ENCODE measurements at places on chromosomes 11 and 22. TPM values are rescaled to one million over a fixed set of nuclear protein-coding genes. Genes with fewer than 3 reads are reported as not detected.

- no peak for DNase-seq
These were observed 41.9 kb downstream of the MED15 start for GRCh38 chr22:20549232-20549841.

GRCh38 chr11:77081976-77082836 is 15.4 kb downstream of the CAPN5 start:
- DNase-seq = peak; percentile 10

DNA sequence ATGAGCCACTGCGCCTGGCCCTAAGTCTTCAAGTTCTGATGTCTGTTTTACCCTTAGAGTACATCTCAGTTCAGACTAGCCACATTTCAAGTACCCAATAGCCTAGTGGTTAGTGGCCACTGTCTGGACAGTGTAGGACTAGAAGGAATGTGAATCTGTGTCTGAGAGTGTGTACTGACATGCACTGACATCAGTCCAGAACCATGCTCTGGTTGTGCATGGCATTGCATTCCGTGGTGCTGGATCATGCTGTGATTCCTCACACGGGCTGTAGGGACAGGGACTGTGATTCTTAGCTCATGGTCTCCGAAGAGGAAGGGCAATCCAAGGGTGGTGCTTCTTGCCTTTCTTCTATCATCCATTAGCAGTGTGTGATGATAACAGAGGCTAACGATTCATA is 41.1 kb downstream of the AMOTL1 start:
- no peak for DNase-seq

Gene POGLUT3
- 44.2 TPM for total RNA-seq

DNA sequence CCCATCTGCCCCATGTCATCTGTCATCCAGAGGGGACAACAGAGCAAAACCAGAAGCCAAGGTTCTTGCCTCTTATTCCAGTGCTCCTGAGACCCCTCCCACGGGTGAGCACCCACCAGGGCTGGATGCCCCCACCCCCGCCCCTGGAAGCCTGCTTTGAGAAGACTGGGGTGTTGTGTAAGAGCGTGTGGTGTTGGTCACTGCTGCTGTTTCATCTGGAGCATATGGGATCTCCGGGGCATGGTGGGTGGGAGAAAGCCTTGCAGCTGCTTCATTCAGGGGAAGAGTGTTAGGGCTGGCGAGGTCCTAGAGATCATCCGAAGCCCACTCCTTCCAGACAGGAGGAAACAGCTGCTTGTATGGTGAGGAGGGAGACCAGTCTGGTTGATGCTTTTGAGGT is 54.1 kb downstream of the CHRDL2 start:
- DNase-seq = no peak

DNA sequence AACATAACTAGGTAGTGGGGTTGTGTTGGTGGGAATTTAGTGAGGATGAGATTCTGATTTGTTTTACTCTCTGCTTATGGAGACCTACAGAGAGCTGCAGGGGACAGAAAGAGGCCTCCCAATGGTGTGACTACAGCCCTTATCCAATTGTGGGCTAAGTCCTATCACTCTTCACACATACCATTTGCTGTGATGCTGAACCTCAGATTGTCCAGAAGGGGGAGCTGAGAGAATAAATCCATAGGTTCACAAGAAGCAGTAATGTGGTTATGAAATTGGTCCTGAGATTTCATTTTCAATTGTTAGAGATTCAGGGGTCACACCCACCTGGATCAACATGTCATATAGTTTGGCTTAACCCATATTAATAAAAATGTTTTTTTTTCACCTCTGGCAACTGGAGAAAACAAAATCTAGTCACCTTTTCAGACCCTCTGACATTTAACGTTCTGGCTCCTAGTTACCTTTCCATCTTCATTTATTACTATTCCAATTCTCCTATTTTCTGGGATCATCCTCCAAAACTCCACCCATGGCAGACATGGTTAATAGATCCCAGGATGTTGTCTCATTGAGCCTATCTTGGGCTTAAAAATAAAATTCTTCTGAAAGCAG is 53.3 kb upstream of the PTPN5 start:
- DNase-seq = no peak

- DNase-seq = no peak
These were observed 504.3 kb downstream of the FAM181B start for GRCh38 chr11:82229341-82229740.

DNA sequence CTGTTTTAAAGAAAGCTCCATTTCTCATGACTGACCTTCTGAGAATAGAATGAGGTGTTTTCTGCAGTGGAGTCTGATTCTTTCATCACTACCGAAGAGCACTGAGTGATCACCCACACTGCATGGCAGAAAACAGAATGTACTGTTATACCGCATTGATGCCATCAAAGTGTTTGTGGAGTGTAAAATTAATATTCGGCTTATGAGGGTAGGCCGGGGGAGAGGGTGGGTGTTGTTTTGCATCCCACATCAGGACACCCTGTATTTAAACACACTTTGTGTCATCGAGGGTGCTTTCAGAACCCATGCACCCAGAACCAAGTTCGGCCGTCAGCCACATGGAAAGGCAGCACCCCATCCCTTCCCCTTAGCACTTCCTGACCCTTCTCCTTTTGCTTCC is 41.3 kb upstream of the ETS1 start:
- DNase-seq = no peak

Gene CCDC83
- not detected for total RNA-seq

- DNase-seq = no peak
These were observed 3.4 kb downstream of the TIGD3 start for GRCh38 chr11:65357856-65358356.

GRCh38 chr11:7332962-7333361 is 81.3 kb downstream of the SYT9 start:
- DNase-seq = no peak

DNA sequence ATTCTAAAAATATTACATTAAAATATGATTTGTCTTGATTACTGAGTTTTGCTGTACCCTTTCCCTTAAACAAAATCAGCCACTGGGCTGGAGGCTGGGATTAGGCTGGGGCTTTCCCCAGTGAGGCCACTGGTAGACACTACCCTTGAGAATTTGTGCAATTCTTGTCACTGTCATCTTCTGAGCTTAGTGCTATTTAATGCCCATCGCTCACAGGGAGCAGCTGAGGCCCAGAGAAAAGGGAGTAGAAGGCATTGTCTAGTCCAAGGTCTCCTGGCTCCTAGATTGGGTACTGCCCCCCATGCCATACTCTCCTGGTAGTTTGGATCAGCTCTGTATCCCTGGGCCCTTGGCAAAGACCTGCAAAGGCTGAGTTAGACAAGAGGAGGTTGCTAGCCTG is 6.7 kb downstream of the CHRM1 start:
- DNase-seq = no peak

- DNase-seq = no peak
These were observed 2.1 kb downstream of the FADD start for GRCh38 chr11:70205049-70205725.

Gene CDHR5
- not detected for total RNA-seq

- no peak for DNase-seq
These were observed 91.7 kb upstream of the ANO1 start for GRCh38 chr11:69986440-69986787.

- no peak for DNase-seq
These were observed 765 bp downstream of the ZFPL1 start for GRCh38 chr11:65084598-65085375.

DNA sequence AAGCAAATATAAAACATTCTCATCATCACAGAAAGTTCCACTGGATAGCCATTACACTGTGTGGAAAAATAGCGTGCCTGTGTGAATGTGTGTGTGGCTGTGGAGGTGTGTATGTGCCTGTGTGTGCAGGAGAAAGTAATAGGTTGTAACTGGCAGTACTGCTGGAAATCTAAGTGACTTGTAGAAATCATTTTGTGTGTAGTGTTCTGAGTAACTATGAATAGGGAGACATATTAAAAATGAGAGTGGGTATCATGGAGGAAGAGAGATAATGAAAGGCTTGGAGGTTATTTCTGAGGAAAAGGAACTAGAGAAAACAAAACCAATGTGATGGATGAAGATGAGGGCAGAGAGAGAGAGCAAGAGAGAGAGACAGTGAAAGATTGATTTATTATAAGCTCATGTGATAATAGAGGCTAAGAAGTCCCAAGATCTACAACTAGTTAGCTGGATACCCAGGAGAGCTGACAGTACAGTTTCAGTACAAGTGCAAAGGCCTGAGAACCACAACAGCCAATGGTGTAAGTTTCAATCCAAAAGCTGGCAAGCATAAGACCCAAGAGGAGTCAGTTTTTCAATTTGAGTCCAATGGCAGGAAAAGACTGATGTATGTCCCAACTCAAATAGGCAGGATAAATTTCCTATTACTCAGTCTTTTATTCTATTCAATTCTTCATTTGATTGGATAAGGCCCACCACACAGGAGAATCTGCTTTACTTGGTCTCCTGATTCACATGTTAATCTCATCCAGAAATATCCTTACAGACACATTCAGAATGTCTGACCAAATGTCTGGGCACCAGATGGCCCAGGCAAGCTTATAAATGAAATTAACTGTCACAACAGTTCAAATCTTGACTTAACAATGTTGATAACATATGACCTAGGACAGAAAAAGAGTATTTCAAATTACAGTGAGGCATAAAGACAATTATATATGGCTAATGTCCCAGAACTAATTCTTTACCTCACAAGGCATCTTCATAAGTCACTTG is 14.9 kb downstream of the KBTBD3 start:
- no peak for DNase-seq

GRCh38 chr22:19130959-19131684 is at the start of gene TSSK2:
Gene TSSK2 (plus strand): TSS chr22:19131308. CDS start chr22:19131400, 92 bp downstream.
- DNase-seq = no peak

- no peak for DNase-seq
These were observed 59.1 kb downstream of the ST3GAL4 start for GRCh38 chr11:126414615-126415014.

- DNase-seq = no peak
These were observed 606.8 kb downstream of the NTM start for GRCh38 chr11:131977231-131977630.

Gene NXPE2
- not detected for total RNA-seq

DNA sequence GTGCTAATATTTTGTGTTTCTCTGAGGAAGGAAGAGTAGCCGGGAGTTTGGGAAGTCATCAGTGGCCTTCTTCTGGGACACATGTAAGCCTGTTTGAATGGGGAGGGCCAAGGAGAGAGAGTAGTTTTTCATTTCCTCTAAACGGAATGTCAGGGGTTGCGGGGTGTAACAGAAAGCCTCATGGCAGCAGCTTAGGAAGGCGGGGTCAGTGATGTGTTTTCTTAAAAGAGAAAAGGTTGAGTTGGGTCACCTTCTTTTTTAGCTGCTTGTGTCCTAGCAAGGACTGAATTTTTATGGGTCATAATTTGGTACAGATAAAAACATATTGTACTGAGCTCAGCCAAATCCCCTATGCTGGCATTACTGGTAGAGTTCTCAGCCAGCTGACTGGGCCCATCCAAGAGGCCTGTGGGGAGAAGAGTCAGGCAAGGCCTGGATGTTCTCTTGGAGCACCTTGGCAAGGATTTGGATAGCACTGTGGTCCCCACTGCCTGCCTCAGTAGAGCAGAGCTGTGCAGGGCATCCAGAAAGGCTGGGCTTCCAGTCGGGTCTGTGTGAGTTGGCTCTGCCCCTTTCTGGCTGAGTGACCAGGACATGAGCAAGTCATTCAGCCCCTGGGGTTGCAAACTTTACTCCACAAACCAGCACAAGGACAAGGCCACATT is 29.4 kb upstream of the NAV2 start:
- peak; percentile 60 for DNase-seq

DNA sequence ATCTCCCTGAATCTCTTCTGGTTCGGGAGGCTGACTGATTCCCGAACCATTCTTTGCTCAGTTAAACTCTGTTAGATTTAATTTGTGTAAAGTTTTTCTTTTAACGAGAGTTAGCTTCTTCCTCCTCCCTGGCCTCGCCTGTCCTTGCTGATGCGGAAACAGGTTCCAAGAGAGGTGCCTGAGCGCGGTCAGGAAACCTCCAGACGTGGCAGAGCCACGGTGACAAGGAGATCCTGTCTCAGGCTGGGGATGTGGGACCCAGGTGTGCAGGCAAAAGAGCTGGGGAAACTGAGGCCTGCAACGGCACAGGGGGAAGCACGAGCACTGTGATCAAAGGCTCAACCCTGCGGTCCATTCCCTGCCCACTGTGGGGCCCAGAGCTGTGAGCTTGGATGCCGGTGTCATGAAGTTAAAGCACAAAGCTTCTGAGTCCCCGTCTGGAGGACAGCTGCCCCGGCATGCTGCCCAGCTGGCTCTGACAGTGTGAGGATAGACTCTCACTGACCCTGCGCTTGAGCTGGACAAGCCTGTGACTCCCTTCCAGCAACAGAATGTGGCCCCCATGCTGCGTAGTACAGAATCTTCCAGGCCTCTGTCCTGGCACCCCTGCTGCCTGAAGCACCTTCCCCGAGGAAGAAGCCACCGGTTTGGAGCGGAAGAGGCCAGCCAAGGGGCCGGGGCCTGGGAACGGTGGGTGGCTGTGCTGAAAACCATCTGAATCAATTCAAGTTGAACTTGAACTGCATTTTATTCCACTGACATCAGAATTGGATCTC is 960.6 kb downstream of the BRD1 start:
- DNase-seq = no peak

GRCh38 chr11:7154881-7155361 is 66.1 kb downstream of the RBMXL2 start:
- DNase-seq = no peak

DNA sequence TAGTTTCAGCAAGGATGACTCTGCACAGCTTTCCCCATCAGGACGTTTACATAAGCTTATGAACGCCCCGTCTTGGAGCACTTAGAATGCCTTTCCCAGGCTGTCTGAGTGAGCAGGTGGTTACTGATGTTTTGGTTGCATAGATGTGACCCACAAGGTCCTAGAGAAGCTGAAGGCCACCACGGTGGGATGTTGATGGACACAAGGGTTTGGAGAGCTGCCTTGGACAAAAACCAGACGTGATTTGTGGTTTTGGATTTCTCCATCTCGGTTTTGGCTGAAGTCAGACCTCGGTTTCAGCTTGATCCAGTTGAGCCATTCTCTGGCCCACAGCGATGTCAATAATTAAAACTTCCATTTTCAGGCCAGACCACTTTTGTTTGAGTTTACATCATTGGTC is 151.9 kb downstream of the LDLRAD3 start:
- no peak for DNase-seq

- DNase-seq = no peak
These were observed 1185.3 kb downstream of the JRKL start for GRCh38 chr11:97574976-97575665.

GRCh38 chr11:28466506-28466905 is 358.3 kb downstream of the METTL15 start:
- no peak for DNase-seq

DNA sequence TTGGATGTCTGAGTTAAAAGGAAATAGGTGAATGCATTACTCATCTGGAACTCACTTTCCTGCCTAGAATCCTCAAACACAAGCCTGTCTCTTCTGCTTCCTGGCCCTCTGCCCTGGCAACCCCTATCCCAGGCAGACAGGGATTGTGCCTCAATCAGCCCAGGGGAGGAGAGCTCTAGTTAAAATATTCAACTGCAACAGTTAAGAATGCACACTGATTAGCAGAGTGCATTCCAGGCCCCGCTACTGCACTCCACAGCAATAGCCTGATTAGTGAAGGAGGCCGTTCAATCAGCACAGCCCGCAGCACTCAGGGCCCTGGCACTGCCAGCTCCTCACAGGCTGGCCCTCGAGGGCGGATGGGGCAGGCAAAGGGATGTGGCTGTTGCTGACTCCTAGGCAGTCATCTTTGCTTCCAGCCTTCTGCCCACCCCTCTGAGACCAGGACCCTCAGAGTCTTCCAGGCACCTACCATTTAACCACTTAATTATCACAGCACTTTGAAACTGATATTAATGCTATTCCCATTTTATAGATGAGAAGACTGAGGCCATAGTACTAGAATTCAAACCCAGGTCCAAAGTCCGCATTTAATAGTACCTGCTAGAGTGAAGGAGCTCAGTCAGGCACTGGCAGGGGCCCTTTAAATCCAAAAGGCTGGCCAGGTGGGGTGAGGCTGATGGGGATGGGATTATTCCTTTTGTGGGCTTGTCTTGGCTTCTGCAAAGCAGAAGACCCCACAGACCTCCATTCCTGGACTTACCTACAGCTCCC is 435.3 kb downstream of the SOX6 start:
- no peak for DNase-seq

Gene MUC2
- not detected for total RNA-seq
